T-helper 2 cell treated with Interferon-gamma antibody and Interleukin-4, amounts not matched to agents 100 ng/mL and 5 ng/mL, for 36 hours (primary cell): ENCODE measurements at places on chromosomes 4 and X. TPM values are rescaled to one million over a fixed set of nuclear protein-coding genes. Genes with fewer than 3 reads are reported as not detected.

TCEAL5 gene
- not detected in 2 replicates for total RNA-seq

NALF2 gene
- 0.05 and 0.09 TPM in 2 replicates for total RNA-seq

COL25A1 gene
- total RNA-seq, result not detected in 2 replicates

FRAS1 gene
- not detected in 2 replicates for total RNA-seq

PABPC1L2A gene
- total RNA-seq, result not detected in 2 replicates

HOPX gene
- total RNA-seq, result 36.8 and 36.9 TPM in 2 replicates

MTHFD2L gene
- total RNA-seq, result 7.4 and 9.1 TPM in 2 replicates

TRIM60 gene
- total RNA-seq, result not detected in 2 replicates

NEIL3 gene
- total RNA-seq, result 38.0 and 38.9 TPM in 2 replicates

CXorf65 gene
- 21.1 and 24.6 TPM in 2 replicates for total RNA-seq

GLRA2 gene
- total RNA-seq, result not detected in 2 replicates

TCEAL2 gene
- not detected in 2 replicates for total RNA-seq
